ENCODE measurements at places on chromosomes 5 and 9.

GRCh38 chr5:175654807-175655206 lies 3.1 kb upstream of the HRH2 start:
- DNase-seq: no peak

DNA sequence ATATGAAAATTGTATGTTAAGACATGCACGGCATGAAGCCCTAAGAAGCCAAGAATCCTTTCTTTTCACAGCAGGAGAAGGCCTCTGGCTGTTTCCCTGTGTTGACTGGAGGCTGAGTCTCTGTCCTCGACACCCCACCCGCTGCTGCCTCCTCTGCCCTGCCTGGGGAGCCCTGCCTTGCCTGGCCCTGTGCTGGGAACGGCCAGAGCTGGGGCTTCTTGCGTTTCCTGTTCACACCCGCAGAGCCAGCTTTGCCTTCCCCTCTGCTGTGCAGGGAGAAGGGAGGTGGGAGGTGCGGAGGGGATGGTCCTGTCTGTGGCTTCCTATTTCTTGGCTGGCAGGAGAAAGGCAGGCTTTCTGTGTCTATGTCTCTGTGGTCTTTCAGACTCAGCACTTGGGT lies 6.9 kb upstream of the GMCL2 start:
- no peak for DNase-seq

GRCh38 chr9:22274477-22274876 lies 172.1 kb upstream of the DMRTA1 start:
- no peak for DNase-seq

DNA sequence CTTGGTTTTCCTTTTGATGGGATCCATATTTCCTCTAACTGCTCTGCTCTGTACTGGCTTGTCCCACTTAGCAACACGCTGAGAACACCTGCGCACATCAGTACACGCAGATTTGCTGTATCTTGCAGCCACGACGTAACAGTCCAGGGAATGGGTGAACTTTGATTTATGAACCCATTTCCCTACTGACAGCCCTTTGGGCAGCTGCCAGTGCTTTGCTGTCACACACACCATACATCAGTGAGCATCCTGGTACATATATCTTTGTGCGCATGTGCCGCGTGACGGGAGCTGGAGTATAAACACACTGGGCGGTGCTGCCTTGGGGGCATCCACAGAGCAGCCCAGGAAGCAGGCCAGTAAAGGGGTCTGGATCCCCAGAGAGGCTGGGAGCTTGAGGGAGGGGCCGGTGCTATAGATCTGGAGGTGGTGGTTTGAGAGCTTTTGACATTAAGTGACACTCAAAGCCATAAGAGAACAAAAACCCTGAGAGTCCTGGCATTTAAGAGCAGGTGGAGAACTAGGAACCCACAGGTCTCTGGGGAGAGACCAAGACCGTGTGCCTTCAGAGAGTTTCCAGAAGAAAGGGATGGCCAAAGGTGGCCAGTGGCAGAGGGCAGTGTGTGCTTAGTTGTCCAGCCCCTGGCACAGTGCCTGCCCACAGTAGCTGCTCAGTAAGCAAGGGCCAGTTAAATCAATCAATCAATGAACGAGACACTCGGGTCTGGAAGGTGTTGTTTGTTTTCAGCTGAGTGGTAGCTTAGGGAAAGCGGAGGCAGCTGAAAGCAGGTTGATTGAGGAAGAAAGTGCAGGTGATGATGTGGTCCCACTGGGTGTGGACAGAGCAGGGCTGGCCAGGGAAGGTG lies 53.7 kb downstream of the LMX1B start:
- DNase-seq: no peak

DNA sequence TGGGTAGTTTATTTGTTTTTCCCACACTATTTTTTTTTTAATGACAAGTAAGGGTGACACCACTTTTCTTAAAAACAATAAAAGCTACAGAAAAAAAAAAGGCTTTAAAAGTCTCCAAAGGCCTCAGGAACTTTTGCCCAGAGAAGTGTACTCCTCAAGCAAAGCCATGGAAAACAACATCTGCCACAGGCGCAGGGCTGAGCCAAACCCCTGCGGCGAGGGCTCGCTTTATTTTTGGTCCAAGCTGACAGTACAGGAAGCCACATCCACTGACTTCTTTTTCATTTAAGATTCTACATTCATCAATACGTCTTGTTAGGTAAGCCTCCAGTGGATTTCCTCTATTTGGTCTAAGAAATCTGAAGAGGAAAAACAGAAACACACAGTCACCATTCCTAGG lies 51.9 kb upstream of the IFNK start:
- DNase-seq: no peak

- no peak for DNase-seq
Observed at GRCh38 chr5:10448754-10449360, 7.2 kb downstream of the ROPN1L start.

- no peak for DNase-seq
Observed at GRCh38 chr5:154444556-154445421, 1.0 kb upstream of the SAP30L start.

- DNase-seq: no peak
Observed at GRCh38 chr5:53418409-53418808, 62.0 kb upstream of the FST start.

- DNase-seq: peak; percentile 69
Observed at GRCh38 chr5:1536322-1536845, 12.6 kb upstream of the LPCAT1 start.

GRCh38 chr9:121895818-121896544 lies 197.1 kb downstream of the TTLL11 start:
- no peak for DNase-seq

GRCh38 chr5:14781106-14781505 lies 90.5 kb downstream of the ANKH start:
- no peak for DNase-seq

- DNase-seq: no peak
Observed at GRCh38 chr5:151577566-151577965, 13.6 kb downstream of the FAT2 start.

- no peak for DNase-seq
Observed at GRCh38 chr9:99650187-99650874, 171.4 kb upstream of the NR4A3 start.

- DNase-seq: no peak
Observed at GRCh38 chr5:78791501-78792100, 143.0 kb upstream of the LHFPL2 start.

DNA sequence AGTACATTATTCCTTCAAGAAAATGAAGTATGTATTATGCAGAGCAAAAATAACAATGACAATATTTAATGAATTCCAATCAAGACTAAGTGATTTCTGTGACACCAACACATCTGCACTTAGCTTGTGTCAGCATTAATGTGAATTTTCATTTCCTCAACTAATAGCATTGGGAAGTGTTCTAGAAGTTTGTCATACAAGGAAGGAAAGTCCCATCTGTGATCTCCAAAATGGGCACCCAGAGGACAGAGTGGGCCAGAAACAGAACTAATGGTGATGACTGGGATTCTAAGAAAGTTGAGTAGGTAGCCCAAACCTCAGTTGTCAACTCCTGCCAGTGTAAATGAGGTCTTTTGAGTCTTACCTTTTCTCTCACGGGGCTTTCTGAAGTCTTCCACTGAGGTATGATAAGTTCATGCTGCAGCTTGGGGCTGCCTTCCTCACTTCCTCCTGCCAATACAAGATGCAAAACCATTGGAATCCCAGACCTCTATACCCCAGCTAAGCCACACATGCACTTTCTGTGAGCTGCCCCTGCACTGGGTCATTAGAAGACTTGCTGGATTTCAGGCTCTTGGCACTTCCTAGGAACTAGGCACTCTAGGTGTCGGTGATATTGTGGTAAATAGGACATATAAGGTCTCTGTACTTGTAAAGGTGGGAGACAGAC lies 4.9 kb downstream of the ADAM19 start:
- peak; percentile 40 for DNase-seq

GRCh38 chr5:10615693-10616092 lies 51.8 kb downstream of the ANKRD33B start:
- no peak for DNase-seq

DNA sequence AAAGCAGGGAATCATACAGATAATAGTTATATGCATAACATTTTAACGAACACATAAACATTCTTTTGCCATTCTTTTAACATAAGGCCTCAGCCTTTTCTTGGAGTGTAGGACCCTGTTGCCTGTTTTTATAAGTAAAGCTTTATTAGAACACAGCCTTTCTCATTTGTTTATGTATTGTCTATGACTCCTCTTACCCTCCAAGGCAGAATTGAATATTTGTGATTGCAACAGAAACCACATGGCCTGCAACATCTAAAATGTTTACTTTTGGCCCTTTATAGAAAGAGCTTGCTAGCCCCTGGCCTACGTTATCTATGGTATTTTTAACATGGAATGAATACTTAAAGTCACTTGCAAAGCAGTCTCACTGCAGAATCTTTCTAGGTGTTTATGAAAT lies 2.6 kb downstream of the SLC31A1 start:
- DNase-seq: no peak

- no peak for DNase-seq
Observed at GRCh38 chr5:38451074-38451725, 105.2 kb downstream of the LIFR start.

- DNase-seq: no peak
Observed at GRCh38 chr9:137229903-137230704, 597 bp upstream of the SLC34A3 start.

- no peak for DNase-seq
Observed at GRCh38 chr9:37752642-37753488, 740 bp upstream of the TRMT10B start.

DNA sequence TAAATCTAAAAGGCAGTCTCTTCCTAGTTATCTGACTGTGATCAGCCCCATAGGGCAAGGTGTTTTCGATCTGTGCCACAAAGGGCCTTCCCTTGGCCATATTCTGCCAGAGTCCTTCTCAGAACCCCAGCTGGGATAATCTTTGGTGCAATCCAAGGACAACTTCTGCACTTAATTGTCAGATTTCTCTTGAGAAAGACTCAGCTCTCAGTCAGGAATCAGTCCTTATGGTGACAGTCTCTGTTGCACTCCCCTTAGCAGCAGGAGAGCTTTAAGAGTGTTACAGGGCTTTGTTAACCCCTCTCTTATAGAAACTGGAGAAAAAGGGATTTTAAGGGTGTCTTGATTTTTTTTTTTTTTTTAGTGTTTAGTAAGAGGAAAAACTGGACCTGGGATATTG lies 15.4 kb upstream of the RFX3 start:
- no peak for DNase-seq

GRCh38 chr9:21333226-21333625 lies 2.0 kb downstream of the KLHL9 start:
- DNase-seq: no peak

- peak; percentile 52 for DNase-seq
Observed at GRCh38 chr9:34546834-34547827, 24.3 kb upstream of the ENHO start.

DNA sequence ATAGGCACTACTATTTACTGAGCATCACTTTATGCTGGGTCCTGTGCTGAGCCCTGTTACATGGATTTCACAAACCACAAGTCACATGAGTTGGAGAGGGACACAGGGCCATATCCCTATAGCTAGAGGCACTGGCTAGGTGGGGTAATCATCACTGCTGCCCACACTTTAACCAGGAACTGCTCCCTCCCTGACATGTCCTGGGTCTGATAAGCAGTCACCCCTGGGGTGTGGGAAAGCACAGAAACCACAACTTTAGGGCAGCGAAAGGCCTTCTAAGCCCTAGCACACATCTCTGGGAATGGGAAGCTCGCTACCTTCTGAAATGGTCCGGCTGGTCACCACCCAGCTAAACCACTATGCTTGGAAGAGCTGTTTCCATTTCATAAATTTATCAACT lies 15.0 kb downstream of the TBC1D2 start:
- DNase-seq: no peak

- DNase-seq: no peak
Observed at GRCh38 chr5:59418808-59419207, 474.7 kb downstream of the PDE4D start.

- DNase-seq: no peak
Observed at GRCh38 chr9:21837501-21837900, 35.1 kb downstream of the MTAP start.

DNA sequence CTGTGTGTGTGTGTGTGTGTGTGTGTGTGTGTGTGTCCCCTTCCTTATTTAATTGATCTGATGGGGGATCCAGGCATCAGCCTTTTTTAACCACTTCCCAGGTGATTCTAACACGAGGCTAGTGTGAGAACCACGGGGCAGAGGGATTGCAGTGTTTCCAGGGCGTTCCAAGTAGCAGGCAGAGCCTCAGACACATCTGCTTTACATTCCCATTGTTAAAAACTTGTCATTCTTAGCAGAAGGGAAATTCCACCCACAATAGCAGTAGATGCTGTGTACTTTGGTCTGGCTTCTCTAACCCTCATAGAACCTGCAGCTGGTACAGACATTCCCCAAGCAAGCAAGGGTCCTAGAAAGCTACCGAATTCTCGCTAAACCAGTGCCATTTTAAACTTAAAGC lies 81.9 kb upstream of the SLC30A5 start:
- no peak for DNase-seq

- no peak for DNase-seq
Observed at GRCh38 chr5:68333649-68334552, 118.3 kb downstream of the PIK3R1 start.

GRCh38 chr5:52725808-52726207 lies 61.9 kb upstream of the ITGA1 start:
- no peak for DNase-seq

GRCh38 chr5:179378116-179378440 lies 32.8 kb upstream of the ADAMTS2 start:
- DNase-seq: no peak

GRCh38 chr5:26662806-26663360 lies 375.5 kb downstream of the CDH9 start:
- no peak for DNase-seq

DNA sequence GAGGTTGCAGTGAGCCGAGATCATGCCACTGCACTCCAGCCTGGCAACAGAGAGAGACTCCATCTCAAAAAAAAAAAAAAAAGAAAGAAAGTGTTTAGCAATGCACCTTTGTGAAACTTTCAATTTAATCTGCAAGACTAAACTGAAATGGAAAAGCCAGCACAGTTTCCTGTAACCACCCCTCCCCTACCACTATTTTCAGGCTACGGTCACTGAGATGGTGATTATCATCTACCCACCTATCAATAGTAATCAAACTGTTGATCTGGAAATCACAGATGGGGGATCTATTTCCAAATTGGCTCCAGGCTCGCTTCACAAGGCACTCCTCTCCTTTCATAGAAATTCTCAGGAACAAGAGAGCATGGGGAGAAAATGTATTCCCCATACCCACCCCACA lies 30.6 kb upstream of the IL7R start:
- no peak for DNase-seq

DNA sequence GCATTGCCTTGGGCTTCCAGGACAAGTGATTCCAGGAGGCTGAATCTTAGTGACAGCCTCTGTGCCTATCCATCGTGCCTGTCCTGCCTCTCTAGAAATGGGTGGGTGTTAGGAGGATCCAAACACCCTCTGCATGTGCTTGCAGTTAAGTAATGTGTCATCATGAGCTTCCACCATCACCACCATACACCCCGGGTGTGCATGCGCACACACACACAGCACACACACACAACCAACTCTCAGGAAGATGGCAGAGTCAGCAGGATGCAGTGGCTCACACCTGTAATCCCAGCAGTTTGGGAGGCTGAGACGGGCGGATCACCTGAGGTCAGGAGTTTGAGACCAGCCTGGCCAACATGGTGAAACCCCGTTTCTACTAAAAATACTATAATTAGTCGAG lies 22.8 kb upstream of the CERCAM start:
- no peak for DNase-seq

DNA sequence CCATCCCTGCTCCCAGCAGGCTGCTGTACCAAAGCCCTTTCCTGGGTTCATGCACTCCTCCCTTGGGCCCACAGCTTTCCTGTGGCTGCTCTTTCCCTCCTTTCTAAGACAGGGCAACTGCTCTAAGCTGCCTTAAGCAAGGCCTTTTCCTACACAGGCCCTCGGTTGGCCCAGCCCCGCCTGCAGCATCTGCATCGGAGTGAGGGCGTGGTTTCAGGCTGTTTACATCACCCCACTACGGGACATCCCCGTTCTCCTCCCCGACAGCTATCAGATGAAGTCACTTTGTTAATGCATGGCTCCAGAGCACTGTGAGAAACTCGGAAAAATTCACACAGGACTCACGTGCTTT lies 3.4 kb downstream of the DPH7 start:
- DNase-seq: no peak
